Stimulated activated CD8-positive, alpha-beta memory T cell treated with anti-CD3 and anti-CD28 coated beads, Interleukin-15, amount 100 ng/mL, for 24 hours (primary cell): ENCODE measurements at places on chromosomes 7 and 10.

GRCh38 chr7:97116308-97116707, 1.2 kb upstream of the SDHAF3 start:
- DNase-seq, result no peak

- no peak for DNase-seq
Observed at GRCh38 chr7:27094304-27095049, 1.3 kb downstream of the HOXA1 start.

DNA sequence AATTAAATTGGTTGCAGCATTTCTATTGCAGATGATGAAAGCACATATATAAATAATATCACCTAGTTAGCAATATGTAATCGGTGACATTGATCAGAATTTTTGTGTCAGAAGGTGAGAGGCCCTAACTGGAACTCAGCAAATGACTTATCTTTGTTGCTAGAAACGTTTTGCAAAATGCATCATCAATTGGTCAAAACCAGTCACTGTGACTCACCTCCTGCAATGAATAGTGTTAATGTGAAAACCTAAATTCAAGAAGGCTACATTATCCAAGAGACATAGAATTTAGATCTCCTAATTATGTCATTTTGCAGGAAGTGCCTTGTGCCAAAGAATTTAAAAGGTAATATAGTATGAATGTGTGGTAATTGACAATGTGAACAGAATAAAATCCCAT, 9.8 kb upstream of the PNLIPRP3 start:
- DNase-seq, result no peak

GRCh38 chr7:132187869-132188789, 388.1 kb downstream of the PLXNA4 start:
- DNase-seq, result no peak

DNA sequence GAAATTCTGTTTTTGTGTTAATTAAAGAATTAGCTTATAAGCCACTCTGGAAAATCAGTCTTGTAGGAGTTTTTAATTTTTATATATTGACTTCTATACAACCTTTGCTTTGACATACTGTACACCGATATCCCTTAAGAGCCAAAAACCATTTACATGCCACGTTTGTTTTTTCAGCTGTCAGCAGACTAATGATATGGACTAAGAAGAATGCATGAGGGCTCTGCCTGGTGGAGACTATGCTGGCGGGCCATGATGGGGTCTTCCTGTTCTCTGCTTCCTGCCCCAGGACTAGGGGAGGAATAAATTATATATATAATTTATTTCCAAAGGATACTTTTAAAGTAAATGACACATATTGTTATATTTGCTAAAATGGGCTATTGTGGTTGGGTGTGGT, 96.3 kb downstream of the CDK14 start:
- no peak for DNase-seq

GRCh38 chr7:127226685-127227374, 25.9 kb downstream of the GRM8 start:
- DNase-seq, result no peak

- no peak for DNase-seq
Observed at GRCh38 chr7:2735744-2736143, 47.7 kb downstream of the AMZ1 start.

DNA sequence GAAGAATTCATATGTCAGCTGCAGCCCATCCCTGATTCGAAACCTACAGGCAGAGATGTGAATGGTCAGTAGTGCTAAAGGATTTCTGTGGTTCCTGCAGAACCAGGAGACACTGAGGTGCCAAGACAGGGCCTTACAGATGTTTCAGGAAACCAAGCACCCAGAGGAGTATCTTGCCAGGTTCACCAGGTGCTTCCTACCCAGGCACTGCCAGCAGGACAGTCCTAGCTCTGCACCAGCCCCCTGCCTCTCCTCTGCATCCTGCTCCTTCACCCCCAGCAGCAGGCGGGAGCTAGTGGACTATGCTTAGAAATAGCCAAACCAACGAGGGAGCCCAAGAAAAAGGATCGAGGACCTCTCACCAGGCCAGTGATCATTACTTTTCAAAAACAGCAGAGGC, 4.2 kb upstream of the IKZF1 start:
- DNase-seq, result no peak

DNA sequence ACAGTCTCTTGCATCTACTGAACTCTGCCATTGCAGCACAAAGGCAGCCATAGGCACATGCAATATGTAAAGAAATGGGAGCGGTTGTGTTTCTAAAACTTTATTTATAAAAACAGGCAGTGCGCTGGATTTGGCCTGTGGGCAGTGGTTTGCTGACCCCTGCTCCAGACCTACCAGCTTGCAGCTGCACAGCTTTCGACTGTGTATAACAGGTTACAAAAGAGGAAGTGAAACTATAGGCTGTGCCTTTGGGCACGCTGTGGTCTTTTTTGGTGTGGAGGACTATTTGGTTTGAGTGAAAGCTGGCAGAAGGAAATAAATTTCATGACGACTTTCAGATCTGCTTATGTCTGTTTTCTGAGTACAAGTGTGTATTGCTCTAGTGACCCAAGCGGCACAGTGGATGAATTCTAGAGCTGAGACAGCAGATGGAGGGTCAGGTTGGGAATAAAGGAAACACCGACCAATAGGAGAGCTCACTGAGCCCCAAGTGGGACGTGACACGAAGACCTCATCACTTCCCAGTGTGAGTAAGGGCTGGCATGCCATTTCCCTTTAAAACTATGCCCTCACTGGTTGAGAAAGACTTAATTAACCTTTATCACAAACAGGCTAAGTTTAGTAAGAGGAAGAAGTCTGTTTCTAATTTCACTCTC, 152.7 kb downstream of the ANK3 start:
- no peak for DNase-seq

GRCh38 chr10:35685402-35685801, 43.3 kb upstream of the FZD8 start:
- DNase-seq, result no peak

- DNase-seq, result no peak
Observed at GRCh38 chr10:129831150-129831549, 132.9 kb downstream of the EBF3 start.

DNA sequence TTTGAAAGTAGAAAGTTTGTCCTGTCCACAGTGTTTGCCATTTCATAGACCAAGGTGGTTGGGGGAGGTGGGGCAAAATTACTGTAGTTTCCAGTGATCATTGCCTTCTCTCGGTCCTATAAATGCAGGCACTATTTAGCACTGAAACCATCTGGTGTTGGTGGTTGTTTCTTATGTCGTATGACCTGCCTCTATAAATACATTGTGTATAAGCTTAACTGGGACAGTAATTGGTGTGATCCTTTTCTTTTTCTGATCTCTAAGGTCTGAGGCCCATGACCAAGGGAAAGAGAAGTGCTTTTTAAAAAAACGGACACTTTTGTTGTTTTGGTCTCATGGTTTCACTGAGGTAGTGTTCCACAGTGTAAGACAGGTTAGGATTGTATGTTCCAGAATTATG, 63.1 kb downstream of the AUTS2 start:
- no peak for DNase-seq

DNA sequence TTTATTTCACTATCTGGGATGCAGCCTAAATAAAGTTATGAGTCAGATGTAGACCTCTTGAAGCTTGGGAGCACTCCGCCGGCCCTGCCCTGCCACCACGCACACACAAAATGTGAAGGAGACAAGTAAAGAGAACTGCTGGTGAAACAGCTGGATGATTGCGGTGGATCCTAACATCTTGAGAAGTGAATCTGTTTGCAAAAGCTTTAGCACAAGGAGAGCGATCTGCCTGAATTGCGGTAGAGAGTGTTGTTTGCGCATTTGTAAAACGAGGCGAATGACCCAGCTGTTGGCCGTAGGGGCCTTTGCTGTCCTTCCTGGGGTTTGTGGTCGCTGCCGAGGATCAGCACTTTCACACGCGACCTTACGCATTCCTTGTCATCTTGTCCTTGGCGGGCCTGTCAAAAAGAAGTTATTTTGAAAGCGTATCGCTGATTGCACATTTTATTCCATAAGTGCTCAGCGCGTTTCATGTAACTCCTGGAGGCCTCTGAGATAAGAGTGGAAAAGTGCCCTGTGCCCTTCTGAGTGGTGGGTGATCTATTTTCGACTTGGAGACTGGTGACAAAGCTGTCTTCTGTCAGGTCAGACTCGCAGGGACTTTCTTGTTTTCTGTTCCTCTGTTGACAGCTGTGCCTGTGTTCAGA, 40.8 kb downstream of the RBM20 start:
- no peak for DNase-seq

DNA sequence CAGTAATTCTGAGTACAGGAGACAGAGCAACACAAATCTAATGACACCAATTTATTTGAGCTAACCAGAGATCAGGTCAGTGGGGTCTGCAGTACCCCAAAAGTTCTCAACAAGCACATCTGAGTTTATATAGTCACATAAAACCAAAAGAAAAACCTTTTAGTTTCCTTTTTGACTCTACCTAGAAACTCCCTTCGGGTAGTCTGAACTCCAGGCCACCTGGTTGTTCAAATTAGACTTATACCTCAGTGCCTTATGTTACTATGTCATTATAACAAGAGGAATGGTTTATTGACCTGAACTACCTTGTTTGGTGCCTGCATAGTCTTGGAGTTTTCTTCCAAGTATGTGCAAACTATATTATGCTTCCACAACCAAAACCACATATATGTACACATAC, 14.6 kb downstream of the ZCWPW1 start:
- no peak for DNase-seq

- DNase-seq, result no peak
Observed at GRCh38 chr7:137948845-137949330, 53.0 kb downstream of the CREB3L2 start.

GRCh38 chr10:3477683-3478082, 305.1 kb upstream of the PITRM1 start:
- DNase-seq, result no peak

DNA sequence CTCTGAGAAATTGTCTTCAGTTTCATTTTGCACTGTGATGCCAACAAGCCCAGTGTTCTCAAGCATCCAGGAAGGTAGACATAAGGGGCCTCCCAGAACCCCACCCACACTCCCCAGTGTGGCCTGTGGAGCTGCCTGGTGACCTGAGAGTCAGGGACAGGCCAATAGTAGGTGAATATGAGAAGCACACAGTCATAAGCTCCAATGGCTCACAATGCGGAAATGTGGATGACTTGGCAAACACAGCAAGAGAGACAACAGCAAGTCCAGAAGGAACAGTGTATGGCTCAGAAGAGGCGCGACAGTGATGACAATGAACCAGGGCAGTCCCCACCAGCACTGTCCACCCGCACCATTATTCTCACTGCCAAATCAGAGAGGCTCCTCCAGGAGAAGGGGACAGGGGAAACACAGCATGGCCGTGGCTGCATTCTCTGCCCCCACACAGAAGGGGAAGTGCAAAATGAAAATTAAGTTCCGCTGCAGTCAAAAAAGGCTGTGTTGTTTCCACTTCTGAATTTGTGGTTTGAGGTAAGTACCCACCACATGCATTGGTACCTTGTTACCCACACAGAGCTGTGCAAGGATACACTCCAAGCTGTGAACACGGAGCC, 419.8 kb downstream of the GRID1 start:
- DNase-seq, result no peak

GRCh38 chr10:127303746-127304145, 107.4 kb upstream of the INSYN2A start:
- DNase-seq, result no peak

DNA sequence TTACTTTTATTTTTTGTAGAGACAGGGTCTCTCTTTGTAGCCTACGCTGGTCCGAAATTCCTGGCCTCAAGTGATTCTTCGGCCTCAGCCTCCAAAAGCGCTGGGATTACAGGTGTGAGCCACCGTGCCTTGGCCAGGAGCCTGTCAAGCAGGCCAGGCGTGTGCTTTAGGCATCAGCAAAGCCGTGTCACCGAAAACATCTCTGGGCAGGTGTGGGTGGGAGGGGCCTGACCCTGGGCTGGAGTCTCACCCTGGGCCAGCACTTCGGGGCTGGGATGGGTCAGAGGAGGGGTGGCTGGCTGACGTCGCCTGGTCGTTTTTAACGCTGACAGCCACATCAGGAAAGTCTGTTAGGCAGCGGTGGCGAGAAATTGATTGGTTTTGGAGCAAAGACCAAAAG, 80.9 kb downstream of the UNCX start:
- DNase-seq, result no peak

DNA sequence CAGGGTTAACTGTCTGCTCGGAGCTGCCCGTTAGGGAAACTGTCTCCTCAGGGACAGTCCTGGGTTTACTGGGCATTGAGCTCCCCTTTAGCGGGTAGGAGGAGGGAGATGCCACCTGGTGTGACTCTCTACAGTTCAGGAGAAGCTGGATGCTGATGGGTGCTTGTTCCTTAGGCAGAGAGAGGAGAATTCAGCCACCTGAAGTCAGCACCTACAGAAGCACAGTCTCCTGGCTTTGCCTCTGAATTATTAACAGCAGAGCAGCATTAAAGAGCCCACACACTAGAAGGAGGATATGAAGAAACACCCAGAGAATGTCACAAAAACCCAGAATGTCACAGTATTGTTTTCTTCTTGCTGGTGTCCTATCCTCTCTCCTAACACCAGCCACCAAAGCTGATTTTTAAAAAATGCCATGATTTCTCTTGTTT, 696 bp downstream of the GIMAP4 start:
- DNase-seq, result no peak

GRCh38 chr10:103713676-103714075, 141.7 kb downstream of the SH3PXD2A start:
- DNase-seq, result no peak

- DNase-seq, result no peak
Observed at GRCh38 chr7:25429731-25430130, 201.4 kb upstream of the NPVF start.

DNA sequence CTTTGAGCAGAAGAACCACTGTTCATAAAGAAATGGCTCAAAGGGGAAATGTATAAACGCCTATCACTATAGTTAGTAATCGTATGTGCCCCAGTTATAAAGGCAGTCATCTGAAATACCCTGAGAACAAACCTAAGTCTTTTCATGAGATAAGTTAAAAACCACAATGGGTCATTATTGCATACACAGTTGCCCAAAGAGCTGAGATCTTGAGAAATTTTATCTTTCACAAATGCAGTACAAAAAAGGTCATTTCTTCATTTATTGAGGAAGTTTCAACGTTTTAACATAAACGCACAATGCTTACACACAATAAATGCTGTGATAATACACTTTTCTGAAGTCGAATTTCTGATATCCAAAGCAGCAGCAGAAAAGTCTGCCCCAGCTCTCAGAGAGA, 114.4 kb downstream of the MICU1 start:
- no peak for DNase-seq

GRCh38 chr10:74851831-74852230, 25.4 kb downstream of the KAT6B start:
- no peak for DNase-seq

GRCh38 chr7:45888993-45889366, 692 bp downstream of the IGFBP1 start:
- no peak for DNase-seq
